ENCODE measurements at places on chromosomes 3 and 15.

- DNase-seq, result peak; percentile 88
Observed at GRCh38 chr15:37028625-37029296, 71.6 kb downstream of the MEIS2 start.

DNA sequence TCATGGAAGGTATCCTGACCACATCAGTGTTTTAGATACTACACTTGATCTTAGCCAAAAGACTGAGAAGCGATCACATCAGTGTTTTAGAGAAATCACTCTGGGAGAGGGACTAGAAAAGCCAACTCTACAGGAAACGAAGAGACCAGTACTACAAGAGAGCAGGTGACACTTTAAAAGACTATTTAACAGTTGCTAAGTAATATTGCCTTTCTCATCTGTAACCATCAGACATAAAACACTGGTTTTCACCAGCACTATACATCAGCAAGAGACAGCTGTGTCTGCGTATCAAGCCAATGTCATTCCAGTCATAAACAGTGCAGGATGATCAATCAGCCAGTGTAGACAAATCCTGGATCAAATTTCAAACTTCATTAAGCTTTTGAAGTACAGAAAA is 66.7 kb downstream of the GLB1 start:
- DNase-seq, result no peak

- DNase-seq, result no peak
Observed at GRCh38 chr3:192570315-192570714, 157.0 kb downstream of the FGF12 start.

DNA sequence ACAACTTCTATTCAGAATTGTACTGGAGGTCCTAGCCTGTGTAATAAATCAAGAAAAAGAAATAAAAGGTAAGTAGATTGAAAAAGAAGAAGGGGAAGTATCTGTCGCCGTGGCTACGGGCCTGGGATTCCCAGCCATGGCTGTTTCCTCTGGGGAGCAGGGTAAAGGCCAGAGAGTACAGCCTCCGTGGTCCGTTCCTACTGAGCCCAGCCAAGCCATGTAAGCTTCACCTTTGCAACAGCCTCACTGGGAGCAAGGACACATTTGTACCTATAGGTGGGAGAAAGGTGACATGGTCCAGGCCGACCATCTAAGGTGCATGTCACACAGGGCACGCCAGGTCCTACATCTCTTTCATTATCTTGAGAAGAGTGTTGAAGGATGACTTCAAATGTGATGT is 71.3 kb downstream of the ANP32A start:
- DNase-seq, result no peak

DNA sequence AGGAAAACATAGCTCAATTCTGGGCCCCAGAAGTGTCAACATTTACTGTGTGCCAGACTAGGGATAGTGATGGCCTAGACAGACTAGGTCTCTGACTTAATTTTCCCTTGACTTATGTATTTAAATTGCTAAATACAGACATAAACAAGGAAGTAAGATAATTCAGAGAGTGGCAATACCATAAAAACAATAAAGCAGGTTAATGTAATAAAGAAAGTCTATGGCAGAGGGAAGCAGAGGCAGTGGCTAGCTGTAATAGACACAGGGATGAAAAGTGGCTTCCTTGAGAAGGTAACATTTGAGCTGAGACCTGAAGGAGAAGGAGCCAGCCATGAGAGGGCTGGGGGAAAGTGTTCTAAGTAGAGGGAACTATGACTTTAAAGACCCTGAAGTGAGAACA is 95.7 kb downstream of the TNIK start:
- no peak for DNase-seq

- DNase-seq, result no peak
Observed at GRCh38 chr15:81547521-81548132, 173.6 kb upstream of the TMC3 start.

- DNase-seq, result peak; percentile 61
Observed at GRCh38 chr3:138348754-138349739, 668 bp downstream of the MRAS start.

- no peak for DNase-seq
Observed at GRCh38 chr3:58608648-58609047, 31.5 kb upstream of the FAM107A start.

GRCh38 chr3:127049393-127049792 is 66.5 kb downstream of the PLXNA1 start:
- DNase-seq, result no peak

DNA sequence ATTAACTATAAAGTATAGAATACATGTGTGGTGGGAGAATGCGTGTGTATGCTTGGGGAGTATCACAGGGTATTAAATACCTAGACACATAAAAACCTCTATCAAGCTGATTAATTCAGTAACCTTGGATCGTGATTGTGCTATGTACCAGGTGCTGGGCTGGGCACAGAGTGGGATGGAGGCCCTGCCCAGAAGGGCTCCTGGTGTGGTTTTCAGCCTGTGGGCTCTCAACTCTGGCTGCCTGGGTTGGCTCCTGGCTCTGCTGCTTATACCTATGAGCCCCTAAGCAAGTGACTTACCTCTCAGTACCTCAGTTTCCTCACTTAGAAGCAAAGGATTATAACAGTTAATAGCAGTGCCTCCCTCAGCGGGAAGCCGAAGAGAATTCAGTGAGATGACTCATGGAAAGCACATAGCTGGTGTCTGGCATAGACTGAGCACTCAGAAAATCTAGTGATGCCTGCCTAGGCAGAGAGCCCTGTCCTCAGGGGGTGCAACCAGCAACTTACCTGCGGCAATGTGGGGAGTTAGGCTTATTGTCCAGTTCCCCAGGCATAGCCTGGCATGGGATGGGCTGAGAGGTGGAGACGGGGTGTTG is 90.6 kb upstream of the MYZAP start:
- DNase-seq, result peak; percentile 50
